ENCODE measurements at places on chromosomes 16 and 17.
A peak's percentile ranks its signal among the peaks of the same experiment; 100 is the strongest.

- DNase-seq: no peak
These were observed 16.2 kb upstream of the CD300E start for GRCh38 chr17:74639704-74640151.

- no peak for DNase-seq
These were observed 10.7 kb downstream of the CRHR1 start for GRCh38 chr17:45794840-45795239.

- peak; percentile 86 for DNase-seq
These were observed 226.8 kb downstream of the CHD9NB start for GRCh38 chr16:52825892-52826291.

DNA sequence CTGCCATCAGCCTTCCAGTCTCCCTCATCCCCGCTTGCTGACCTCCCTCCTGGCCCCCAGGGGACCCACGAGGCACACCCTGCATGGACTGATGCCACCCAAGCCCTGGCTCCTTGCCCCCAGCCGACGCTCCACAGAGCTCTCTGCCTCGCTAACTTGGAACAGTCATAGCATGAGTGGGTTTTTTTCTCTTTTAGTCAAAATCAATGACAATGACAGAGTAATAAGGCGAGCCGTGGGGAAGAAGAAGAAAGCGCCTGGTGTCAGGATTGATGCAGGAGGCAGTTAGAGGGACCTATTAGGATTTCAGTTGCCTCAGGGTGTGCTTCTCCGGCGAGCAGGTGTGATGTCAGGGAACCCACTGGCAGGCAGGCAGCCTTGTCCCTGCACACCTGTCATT lies 176.3 kb upstream of the TNRC6C start:
- DNase-seq: no peak

DNA sequence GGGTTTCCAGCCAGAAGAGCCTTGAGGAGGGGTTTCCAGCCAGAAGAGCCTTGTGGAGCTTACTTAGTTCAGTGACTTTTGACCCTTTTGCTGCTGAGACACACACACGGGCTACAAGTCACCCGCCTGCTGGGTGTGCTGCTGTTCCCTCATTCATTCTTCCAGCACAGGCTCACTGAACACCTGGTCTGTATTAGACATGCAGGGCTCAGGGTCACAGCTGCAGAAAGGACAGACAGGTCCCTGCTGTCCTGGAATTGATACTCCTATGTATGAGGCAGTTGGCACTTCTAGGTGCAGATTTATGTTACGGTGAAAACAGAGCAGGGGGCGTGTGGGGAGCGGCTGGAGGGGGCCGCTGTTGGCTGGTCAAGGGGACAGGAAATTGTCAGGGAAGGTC lies 6.8 kb downstream of the CACNG4 start:
- no peak for DNase-seq

DNA sequence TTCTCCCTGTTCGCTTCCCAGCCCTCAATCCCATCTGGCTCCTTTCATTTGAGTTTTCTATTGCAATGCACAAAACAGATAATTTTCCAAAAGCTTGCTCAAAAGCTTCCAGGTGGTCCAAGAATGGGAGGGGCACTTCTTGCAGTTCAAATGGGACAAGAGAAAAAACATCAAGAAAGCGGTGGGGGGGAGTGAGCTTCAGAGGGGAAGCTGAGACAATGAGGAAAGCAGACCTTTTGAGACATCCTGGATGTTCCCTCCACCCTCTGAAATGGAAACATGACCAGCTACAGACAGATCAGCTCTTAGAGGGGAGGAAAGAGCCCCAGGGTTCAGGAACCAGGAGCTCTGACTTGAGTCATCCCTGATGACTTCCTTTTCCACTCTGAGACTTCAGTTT lies 368.2 kb downstream of the SLC39A11 start:
- no peak for DNase-seq

GRCh38 chr17:8119581-8120519 lies 1.5 kb upstream of the ALOXE3 start:
- DNase-seq: peak; percentile 95

DNA sequence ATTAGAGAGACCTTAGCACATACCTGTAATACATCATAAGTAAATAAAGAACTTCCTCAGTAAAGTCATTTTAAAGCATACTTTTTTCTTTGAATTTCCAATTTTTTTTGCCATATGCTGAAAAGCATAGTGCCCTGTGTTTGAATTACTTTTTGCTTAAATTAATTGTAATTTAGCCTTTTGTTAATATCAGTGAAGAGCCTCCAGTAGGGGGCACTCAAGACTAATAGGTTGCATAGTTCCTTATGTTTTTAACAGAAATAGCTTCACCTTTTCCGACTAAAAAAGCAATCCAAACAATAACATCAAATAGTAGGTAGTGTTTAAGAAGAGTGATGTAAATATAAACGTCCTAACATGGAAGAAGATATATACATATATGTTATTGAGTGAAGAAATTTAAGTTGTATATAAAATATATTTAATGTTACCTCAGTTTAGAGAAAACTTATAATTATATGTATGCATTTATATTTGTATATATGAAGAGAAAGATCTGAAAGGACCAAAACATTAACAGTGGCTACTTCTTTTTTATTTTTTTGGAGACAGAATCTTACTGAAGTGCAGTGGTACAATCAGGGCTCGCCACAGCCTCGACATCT lies 18.6 kb downstream of the RAD51C start:
- peak; percentile 20 for DNase-seq

DNA sequence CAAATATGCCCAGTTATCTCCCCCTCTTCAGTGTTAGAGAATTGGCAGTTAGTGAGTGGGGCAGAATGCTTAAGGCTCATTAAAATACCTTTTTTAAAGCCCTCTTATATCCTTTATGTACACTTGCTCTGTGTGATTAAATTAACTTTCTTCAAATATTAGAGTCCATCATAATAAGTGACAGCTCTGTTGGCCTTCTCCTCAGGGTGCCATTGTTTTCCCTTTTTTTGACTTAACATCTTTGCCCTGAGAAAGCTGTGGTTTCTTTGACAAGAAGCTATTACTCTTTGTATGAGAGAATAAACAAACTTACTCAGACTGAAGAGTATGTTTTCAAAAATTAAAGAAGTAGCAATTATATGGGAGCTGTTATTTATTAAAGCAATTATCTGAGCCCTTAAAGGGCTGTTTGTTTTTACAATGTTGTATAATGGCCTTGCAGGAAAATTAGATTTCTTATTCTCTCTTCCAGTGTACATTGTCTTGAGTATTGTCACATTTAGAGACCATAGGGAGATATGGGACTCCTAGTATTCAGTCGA lies 13.4 kb downstream of the RBBP6 start:
- no peak for DNase-seq

DNA sequence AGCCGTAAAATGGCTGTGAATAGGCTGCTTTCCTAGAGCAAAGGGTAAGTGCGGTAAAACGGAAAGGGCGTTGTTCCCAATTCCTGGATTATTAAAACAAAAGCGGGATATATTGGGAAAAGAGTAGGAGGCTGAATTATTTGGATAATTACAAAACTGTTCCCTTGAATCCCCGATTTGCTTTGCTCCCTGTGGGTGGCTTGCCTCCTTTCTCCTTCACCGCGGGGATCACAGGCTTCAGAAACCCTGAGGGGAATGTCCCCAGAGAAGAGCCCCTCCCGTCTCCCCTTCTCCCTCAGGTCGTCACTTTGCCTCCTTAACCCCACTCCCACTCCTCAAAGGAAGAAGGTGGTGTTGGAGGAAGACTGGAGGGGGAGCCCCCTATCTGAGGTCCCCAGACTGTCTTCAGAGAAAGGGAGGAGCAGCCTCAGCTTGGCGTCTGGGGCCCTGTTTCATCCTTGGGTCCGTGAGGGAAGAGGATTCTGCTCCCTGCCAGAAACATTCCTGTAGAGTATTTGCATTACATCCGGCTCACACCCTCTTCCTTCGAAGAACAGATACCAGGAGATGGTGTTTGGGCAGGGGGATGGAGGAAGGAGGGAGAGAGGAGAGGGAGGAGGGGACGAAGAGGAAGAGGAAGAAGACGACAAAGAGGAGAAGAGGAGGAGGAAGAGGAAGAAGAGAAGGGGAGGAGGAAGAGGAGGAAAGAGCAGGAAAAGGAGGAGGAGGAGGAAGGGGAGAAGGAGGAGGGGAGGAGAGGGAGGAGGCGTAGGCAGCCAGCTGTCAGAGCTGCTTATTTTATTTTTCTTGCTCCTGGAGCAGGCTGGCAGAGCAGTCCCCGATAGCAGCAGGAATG lies 31.8 kb downstream of the MRM1 start:
- DNase-seq: no peak

DNA sequence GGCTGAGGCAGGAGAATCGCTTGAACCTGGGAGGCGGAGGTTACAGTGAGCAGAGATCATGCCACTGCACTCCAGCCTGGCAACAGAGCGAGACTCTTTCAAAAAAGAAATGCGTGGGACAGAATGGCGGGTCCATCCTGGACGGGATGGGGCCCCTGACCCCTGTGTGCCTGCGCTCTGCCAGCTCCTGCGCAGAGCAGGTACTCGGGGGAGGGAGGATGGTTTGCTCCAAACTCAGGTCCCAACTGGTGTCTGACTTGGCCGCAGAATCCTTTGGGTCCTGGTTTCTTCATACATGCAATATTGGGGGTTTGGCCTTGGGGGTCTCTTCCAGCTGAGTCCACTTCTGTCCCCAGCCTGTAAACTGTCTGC lies 10.4 kb downstream of the CHMP6 start:
- no peak for DNase-seq

DNA sequence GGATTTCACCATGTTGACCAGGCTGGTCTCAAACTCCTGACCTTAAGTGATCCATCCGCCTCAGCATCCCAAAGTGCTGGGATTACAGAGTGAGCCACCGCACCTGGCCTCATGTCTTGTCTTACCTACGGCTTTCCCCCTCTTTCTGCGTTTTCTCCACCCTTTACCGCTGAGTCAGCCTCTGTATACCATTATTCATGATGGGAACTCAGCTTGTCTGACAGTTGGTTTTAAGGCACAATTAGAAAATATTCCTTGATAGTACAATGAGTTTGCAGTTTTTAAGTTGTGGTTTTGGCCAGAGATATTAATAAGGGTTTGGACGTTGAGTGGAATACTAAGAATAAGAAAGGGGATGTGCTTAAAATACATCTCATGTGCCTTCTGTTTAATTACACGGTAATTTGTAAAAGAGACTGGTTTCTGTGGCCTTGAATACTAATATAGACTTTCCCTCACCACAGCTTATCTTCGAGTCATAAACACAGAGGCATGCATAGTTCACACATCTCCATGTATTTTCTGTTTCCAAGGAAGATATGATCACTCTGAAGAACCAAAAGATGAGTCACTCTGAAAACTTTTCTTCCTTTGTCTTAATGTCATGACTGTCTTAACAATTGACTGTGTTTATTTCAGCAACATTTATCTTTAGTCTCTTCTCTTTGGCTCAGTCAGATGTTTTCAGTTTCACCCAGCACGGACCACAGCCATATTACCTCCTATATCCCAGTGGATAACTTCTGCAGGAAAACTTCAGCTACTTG lies 54.4 kb downstream of the PITPNC1 start:
- no peak for DNase-seq

- DNase-seq: peak; percentile 86
These were observed 995 bp upstream of the JMJD8 start for GRCh38 chr16:684961-685696.

DNA sequence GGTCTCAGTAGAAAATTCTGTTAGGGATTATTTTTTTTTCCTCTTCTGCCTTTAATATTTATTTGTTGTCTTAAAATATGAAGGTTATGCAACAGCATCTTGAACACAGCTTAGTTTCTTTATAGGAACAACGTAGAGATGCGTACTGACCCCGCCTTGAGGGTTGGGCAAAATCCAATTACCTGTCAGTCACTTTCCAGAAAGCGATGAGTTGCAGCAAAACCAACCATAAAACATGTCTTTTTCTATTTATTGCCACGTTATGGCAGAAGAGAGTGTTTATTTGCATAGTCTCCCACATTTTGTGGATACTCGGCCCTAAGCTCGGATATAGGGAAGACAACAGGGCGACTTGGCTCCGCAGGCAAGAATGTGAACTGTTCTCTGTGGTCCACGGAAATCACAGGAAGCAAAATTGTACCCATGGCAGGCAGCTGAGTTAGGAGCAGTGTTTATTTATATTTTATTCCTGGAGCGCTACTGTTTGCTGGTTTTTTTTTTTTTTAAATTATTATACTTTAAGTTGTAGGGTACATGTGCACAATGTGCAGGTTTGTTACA lies 44.3 kb upstream of the CACNG5 start:
- DNase-seq: no peak

- no peak for DNase-seq
These were observed 373 bp downstream of the CMC2 start for GRCh38 chr16:81006211-81006812.

- DNase-seq: no peak
These were observed 24.9 kb downstream of the CDC42EP4 start for GRCh38 chr17:73286863-73287296.

All from SHP77 (cell line).